Activated T-cell treated with anti-CD3 and anti-CD28 coated beads for 24 hours (primary cell): ENCODE measurements at places on chromosomes 2 and 18.
A peak's percentile ranks its signal among the peaks of the same experiment; 100 is the strongest.

GRCh38 chr18:79395308-79395640 is 456 bp upstream of the NFATC1 start:
- no peak for DNase-seq

- no peak for DNase-seq
Measured at GRCh38 chr2:153971250-153971649, 99.5 kb downstream of the GALNT13 start.

DNA sequence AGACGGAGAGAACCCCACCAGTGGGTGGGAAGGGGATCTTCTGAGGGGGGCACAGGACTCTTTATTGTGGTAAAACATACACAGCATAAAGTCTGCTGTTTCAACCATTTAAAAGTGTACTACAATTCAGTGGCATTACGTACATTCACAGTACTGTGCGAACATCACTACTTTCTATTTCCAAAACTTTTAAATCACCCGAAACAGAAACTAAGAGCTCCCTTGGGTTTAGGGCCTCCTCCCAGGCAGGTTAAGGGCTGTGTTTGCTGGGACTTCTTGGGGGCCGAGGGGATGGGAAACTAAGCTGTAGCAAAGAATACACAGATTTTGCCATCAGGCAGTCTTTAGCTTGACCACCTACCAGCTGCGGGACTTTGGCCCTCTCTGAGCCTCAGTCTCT is 242.0 kb downstream of the HAUS1 start:
- DNase-seq = no peak

- no peak for DNase-seq
Measured at GRCh38 chr2:219803294-219803693, 175.9 kb downstream of the SLC4A3 start.

- DNase-seq = no peak
Measured at GRCh38 chr18:1906421-1906820, 664.9 kb downstream of the METTL4 start.

DNA sequence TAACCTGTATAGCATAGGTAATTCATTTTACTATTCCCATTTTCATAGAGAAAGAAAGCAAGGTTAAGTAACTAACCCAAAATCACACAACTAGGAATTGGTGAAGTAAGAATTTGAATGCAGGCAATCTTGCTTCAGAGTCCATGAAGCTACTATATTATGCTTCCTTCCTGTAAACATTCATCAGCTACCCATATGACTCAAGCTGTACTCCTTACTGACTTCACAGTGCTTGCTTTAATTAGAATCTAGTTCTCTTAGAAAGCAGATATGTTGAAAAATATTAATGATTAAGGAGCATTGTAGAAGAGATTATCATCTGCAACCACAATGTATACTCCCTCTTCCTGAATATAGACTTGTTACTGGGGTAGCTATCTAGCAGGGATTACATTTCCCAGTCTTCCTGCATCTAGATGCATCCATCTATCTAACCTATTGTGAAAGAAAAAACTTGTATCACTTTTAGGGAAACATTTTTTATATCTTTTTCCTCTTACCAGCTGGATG is 961.6 kb upstream of the CHAC2 start:
- no peak for DNase-seq

DNA sequence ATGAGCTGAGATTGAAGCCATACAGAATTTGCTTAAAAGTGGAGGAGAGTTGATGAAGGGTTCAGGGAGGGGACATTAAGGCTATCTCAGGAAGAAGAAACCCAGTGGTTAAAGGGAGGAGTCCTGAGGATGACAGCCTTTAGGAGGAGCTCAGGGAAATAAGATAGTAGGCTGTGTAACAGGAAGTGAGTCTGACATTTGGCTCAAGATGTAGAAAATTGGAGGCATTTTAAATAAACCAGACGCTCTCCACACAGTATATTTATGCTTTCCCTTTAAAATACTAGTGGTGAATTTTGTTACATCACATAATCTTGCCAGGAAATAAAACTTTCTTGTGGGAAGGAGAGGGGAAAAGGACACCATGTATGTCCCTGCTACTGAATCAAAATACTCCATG is 11.6 kb downstream of the KCNH7 start:
- no peak for DNase-seq

DNA sequence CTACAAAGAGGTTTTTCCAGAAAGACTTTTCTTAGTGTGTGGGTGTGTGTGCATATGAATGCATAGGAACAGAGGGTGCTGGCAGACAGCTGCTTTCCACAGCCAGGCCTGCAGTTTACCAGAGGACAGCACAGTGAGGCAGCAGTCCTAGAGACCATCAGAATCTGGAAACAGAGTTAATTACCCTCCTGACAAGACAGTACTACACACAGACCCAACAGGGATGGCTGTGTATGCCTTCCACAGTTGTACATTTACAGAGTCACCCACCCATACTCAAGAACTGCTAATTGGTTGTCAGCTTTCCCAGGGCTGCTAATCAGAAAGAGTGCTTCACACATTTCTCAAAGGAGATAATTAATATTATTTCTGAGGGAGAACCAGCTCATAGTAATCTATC is 104.7 kb downstream of the FEZ2 start:
- DNase-seq = no peak

GRCh38 chr2:85649201-85650190 is 18.5 kb downstream of the SFTPB start:
- DNase-seq = no peak

DNA sequence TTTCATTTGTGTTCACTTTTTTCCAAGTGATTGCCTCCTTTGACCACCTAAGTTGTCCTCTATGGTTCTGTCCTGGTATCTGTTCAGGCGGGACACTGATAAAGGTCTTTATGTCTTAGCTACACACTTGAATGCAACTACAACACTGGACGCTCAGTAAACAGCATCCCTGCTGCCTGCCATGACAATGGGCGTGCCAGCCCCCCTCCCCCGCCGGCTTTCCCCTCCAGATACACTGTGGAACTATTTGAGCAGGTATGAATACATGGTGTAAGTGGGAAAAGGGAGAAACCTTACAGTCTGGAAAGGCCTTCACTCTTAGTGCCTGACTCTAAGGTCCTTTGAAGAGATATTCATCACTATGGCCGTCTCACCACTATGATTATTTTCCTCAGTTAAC is 5.7 kb downstream of the AGBL5 start:
- no peak for DNase-seq

DNA sequence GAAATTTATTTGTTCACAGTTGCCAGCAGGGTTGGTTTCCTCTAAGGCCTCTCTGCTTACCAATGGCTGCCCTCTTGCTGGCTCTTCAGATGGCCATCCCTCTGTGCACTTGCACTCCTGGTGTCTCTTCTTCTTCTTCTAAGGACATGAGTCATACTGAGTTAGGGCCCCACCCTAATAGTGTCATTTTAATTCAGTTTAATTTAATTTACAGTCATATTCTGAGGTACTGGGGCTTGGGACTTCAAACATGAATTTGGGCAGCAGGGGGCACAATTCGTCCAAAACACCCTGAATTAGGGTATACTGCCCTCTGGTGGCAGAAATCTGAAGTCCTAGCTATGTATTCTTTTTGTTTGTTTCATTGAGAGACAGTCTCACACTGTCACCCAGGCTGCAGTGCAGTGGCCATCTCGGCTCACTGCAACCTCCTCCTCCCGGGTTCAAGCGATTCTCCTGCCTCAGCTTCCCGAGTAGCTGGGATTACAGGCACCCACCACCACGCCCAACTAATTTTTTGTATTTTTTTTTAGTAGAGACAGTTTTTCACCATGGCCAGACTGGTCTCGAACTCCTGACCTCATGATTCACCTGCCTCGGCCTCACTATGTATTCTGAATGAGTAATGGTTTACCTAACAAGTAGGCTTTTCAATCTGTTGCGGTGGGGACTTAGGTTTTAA is 19.8 kb downstream of the SLC4A1AP start:
- peak; percentile 87 for DNase-seq

DNA sequence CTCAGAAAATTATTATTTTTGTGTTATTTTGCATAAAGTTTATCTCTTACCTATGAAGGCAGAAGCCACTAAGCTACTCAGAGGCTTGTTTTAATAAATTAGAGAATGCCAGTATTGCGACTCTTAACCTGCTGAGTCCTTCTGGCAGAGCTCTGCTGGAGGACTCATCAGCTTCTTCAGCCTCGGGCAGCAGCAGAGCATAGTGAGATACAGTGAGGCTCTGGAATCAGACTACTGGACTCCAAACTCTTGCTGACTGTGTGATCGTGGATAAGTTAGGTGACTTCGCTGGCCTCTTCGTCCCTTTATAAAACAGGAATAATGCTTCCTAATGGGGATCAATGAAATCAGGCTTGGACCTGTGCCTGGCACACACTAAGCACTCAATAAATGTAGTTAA is 1.7 kb downstream of the PTRHD1 start:
- DNase-seq = no peak

GRCh38 chr2:241123816-241124536 is 21.9 kb upstream of the MTERF4 start:
- DNase-seq = no peak

DNA sequence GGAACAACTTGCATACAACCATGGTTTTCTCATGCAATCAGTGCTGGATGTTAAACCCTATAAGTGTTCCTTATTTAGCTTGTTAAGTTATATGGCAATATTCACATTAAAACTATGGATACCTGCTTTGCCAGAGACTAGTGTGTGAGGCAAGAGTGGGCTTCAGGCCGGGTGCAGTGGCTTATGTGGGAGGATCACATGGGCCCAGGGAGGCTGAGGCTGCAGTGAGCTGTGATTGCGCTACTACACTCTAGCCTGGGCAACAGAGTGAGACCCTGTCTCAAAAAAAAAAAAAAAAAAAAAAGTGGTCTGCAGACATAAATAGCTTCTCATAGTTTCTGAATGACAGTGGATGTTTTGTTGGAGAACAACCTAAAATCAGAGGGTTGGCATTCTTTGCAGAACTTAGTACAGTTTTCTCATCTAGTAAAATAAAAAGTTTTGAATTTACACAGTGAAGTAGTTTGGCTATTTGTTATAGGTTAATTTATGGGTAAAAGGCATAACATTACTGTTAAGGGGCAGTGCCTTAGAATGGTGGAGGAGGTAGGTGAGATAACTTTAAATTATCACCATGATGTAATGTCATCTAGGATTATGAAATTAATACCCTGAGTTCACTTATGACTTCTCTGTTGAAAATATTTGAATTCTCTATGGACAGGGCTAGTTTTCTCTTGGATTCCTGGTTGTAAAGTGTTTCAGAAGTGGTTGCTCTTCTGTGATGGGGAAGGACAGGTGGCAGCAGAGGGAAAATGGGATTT is 5.3 kb downstream of the CERS6 start:
- DNase-seq = no peak

DNA sequence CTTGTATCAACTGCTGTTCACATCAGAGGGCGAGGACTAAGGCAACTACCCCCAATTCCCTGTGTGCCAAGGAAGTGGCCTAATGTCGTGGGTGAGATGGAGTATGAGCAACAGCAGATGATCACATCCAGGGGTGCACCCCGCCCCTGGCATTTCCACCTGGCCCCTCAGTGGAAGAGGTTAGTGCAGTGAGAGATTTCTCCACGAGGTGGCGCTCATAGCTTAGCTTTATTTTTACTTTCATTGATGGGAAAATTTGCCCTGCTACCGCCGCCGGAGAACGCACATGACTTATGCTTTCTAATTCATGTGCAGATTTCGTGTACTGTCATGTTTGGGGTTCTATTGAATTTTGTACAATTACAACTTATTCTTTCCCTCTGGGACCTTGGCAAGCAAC is 470.6 kb upstream of the MEX3C start:
- DNase-seq = peak; percentile 11

GRCh38 chr2:33644215-33644614 is 45.1 kb upstream of the FAM98A start:
- no peak for DNase-seq

GRCh38 chr2:239222312-239222660 is 178.5 kb downstream of the HDAC4 start:
- no peak for DNase-seq

- no peak for DNase-seq
Measured at GRCh38 chr2:27805180-27805579, 33.7 kb downstream of the MRPL33 start.

- no peak for DNase-seq
Measured at GRCh38 chr2:214519258-214519818, 108.5 kb downstream of the VWC2L start.

GRCh38 chr18:73283788-73284187 is 416.0 kb upstream of the NETO1 start:
- no peak for DNase-seq

DNA sequence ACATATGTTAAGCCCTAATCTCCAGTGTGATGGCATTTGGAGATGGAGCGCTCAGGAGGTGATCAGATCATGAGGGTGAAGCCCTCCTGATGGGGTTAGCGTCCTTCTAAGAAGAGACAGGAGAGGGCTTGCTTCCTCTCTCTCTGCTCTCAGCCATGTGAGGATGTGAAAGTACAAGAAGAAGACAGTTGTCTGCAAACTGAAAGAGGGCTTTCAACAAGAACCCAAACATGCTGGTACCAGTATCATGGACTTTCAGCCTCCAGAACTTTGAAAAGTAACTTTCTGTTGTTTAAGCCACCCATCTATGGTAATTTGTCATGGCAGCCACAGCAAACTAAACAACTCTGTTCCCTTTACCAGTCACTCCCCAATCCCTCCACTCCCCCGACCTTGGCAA is 47.4 kb downstream of the CACNB4 start:
- DNase-seq = no peak

DNA sequence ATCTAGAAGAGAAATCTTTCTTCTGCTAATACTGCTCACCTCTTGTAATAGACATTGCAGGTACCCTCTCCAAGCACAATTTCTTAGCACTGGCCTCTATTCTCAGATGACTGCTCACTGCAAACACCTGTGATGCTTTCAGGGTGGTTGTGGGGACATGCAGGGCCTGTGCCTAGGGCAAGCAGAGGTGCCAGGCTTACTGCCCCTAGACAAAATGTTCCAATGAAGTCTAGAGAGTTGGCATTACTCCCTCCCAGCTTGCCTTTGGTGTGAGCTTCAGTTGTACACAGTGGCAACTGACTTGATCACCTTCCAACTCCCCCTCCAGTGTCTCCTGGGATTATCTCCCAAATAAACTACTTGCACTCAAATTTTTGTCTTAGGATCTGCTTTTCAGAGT is 12.9 kb upstream of the TXNDC2 start:
- DNase-seq = no peak

GRCh38 chr2:36775261-36775660 is 78.8 kb downstream of the VIT start:
- no peak for DNase-seq

DNA sequence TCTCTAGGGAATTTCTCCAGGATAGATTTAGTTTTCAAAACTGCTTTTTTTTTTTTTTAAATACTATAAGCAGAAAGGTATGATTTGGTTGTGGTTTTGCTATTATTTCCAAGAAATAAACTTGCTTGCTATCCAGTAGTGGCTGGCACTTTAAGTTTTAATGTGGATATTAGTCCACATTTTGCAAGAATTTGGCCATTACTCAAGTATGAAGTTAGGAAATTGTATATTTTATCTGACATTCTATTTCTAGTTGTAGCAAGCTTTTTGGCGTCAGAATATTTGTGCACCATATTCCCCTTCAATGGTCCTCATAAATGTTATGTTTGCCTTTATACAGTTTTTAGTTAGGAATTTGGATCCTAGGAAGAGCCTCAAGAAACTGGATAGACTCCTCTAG is 226.3 kb downstream of the ZNF521 start:
- no peak for DNase-seq

- no peak for DNase-seq
Measured at GRCh38 chr2:138818556-138818955, 38.4 kb upstream of the NXPH2 start.

- DNase-seq = no peak
Measured at GRCh38 chr2:221571551-221572218, 419 bp downstream of the EPHA4 start.
